ENCODE measurements at places on chromosomes 6 and 20.
A peak's percentile ranks its signal among the peaks of the same experiment; 100 is the strongest.

- DNase-seq: no peak
These were observed 168.5 kb downstream of the CDC5L start for GRCh38 chr6:44556046-44556445.

GRCh38 chr6:126033696-126034095, 47.4 kb downstream of the TRMT11 start:
- DNase-seq: peak; percentile 22

- peak; percentile 64 for DNase-seq
These were observed 263.8 kb downstream of the ALDH8A1 start for GRCh38 chr6:134686071-134686470.

GRCh38 chr6:105550955-105551620, 148.2 kb upstream of the PREP start:
- DNase-seq: no peak

DNA sequence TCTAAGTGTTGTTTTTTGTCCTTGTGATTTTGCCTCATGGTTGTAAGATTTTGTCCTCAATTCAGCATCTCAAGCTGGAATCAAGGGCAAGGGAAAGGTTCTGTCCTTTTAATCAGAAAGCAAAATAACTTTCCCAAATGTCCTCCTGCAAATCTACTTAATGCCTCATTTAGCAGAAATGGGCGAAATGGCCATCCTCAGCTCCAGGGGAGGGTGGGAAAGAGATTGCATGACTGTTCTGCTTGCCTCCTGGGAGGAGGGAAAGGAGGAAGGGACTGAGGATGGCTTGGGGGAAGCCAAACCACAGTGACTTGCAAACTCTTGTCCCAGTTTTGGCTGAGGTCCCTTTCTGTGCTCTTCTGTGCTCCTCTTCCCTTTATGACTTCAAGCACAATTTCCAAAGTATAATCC, 43.4 kb downstream of the TNFAIP3 start:
- no peak for DNase-seq

DNA sequence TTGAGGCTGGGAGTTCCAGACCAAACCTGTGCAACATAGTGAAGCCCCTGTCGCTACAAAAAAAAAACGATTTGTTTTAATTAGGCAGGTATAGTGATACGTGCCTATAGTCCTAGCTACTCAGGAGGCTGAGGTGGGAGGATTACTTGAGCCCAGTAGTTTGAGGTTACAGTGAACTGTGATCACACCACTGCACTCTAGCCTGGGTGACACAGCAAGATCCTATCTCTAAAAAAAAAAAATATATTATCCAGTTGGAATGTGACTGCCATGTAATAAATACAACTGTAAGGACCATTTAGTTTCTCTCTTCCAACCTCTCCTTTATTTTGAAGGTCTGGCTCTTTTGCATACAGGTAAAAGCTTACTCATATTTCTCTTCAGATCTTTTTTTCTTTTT, 571.5 kb downstream of the UTRN start:
- no peak for DNase-seq

GRCh38 chr6:169986848-169987498, 235.6 kb downstream of the ERMARD start:
- DNase-seq: no peak

- no peak for DNase-seq
These were observed 127.4 kb upstream of the FAM83B start for GRCh38 chr6:54719131-54719530.

DNA sequence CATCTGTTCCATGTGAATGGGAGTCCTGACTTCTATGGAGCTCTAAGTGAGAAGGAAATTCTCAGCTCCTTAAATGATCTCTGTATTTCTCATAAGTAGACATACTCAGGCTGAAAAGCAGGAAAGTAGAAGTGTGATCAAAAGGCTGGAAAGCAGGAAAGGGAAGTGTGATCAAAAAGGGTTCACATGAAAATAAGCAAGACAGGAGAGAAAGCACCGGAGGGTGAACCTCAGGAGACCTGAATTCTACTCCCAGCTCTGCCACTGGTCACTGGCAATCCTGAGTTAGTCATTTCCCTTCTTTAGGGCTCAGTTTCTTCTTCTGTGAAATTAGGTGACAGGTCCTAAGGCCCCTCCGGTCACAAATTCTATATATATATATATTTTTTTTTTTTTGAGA, 55.5 kb upstream of the TRERF1 start:
- DNase-seq: no peak

DNA sequence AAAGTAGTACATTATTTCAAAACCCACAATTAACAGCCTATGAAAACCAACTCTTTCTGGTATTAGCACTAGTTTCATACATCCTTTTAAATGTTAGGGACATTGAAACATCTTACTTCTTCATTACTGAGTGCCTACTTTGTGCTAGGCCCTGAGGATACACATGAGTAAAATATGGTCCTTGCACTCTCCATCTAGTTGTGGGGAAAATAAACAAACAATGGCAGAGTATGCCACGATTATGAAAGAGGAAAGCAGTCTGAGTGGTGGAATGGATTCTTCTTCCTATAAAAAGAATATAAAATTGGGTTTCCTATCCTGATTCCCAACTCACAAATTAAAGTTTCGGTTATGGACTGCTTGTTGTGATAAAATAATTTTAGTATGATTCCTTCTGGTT, 84.9 kb downstream of the ATXN1 start:
- no peak for DNase-seq

DNA sequence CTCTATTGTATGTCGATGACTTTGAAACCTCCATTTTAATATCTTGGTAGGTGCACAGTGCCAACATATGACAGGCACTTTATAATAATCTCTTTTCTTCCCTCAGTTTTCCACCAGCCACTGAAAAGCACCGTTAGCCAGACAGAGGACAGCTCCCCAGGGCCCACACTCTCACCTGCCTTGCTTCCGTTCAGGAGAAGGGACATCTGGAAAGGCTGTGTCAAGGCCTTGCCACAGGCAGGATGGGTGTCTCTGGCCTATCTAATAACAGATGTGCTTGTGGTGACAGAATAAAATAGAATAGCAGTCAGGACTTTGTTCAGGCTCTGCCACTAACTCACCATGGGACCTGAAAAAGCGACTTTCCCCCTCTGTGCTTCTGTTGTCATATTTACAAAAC, 75.5 kb upstream of the CCDC167 start:
- no peak for DNase-seq

DNA sequence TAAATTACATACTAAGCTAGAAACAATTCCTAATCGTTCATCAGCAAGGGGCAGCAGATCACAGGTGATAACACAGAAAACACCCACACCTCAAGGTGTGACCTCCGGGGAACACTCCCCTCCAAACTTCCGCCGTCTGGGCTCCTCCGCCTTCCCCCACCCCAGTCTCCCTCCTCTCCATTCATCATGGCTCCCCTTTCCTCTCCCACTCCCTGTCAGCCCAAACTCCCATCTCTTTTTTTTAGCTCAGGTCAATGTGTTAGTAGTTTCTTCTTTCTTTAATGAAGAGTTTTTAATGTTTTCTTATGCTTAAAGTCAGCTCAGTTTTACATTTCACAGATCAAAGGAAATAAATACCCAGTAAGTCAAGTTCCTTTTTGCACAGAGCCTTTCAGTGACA, 20.7 kb downstream of the CNKSR3 start:
- no peak for DNase-seq

DNA sequence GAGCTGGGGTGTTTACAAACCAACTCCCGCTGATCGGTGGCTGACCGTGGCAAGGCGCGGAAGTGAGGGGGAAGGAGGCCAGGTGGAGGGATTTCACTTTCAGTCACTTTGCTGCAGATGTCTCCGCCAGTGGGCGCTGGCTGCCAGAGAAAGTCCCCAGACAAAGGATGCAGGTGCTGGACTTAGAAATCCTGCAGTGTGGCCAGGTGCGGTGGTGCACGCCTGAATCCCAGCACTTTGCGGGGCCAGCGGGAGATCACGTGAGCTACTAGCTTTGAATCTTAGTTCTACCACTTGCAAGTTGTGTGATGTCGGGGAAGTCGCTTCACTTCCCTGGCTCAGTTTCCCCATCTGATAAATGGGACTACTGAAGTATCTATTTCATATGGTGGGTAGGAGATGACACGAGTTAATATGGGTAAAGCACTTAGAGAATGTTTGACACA, 180.4 kb downstream of the ZNF217 start:
- DNase-seq: peak; percentile 44

DNA sequence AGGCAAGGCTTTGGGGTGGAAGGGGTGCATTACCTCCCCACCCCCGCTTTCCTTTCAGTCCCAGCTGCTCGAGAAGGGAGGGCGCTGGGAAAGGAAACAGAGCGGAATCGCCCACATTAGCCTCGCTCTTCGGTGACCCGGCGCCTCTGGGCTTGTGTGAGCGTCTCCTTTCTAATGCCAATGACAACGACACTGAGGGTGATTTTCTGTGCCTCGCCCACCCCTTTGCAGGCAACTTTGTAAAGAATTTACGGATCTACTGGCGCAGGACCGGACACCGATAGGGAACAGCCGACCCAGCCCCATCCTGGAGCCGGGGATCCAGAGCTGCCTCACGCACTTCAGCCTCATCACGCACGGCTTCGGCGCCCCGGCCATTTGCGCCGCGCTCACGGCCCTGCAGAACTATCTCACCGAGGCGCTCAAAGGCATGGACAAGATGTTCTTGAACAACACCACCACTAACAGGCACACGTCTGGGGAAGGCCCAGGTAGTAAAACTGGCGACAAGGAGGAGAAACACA, 24.3 kb downstream of the TFAP2B start:
- no peak for DNase-seq
